ENCODE measurements at places on chromosomes 11 and 22.

- peak; percentile 91 for DNase-seq
These were observed at the start of gene CAVIN3 for GRCh38 chr11:6320411-6321155. CAVIN3 (minus strand) TSS chr11:6320501; CDS start chr11:6320476, 25 bp downstream.

GRCh38 chr11:128506356-128506755 lies 81.0 kb downstream of the ETS1 start:
- no peak for DNase-seq

GRCh38 chr22:44975427-44976262 lies 34.2 kb downstream of the PHF21B start:
- peak; percentile 85 for DNase-seq

DNA sequence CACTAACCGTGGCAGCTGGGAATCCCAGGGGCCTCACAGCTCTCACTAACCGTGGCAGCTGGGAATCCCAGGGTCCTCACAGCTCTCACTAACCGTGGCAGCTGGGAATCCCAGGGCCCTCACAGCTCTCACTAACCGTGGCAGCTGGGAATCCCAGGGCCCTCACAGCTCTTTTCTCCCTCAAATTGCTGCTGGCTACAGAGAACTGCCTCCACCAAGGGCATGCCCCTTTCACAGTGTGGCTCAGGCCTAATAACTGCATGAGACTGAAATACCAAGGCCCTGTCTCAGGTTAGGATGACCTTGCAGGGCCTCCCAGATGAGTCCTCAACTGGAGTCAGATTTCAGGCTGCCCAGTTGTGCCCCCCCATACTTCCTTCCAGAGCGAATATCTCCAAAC lies 35.1 kb upstream of the GGTLC2 start:
- DNase-seq: no peak

DNA sequence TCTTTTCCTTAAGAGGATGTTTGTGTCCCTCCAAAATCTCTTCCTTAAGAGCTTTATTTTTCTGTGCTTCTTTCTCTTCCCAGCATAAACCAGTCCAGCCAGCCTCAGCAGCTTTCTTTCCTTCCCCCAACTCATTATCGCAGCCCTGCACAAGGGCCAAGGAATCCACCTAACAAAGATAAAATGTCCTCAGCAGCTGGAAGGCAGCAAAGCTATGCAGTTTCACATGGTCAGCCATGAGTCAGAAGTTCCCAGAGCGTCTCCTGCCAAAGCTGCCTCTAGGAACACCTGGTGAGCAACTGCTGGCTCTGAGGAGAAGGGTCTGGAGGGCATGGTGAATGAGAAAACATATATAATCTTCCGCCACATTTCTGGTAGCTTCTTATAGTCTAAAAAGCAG lies 45.3 kb upstream of the HMGXB4 start:
- DNase-seq: no peak

GRCh38 chr11:61718621-61719302 lies 33.7 kb upstream of the MYRF start:
- peak; percentile 82 for DNase-seq

DNA sequence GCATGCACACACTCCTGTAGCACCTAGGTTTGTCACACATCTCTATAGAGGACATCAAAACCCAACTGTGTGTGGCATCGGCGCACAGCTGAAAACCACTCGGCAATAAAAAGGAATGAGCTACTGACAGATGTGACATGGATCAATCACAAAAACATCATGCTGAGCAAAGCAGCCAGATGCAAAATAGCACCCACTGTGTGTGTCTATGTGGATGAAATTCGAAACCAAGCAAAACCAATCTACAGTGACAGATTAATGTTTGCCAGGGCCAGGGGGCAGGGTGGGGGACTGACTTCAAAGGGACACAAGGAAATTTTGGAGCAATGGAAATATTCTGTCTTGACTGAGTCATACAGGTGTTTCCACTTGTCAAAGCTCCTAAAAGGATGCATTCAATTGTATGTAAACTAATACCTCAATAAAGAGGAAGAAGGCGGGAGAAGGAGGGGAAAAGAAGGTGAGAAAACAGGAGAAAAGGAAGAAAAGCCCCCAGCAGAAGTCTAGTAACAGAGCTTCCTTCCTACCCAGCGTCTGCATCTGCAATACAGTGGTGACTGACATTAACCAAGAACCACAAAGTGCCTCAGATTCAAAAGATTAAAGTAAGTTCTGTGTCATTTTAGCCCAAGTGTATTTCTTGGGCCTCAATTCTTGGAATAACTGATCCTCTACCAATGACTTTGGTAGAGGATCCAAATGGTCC lies 49.8 kb downstream of the PACSIN2 start:
- no peak for DNase-seq

GRCh38 chr11:128574576-128575011 lies 12.8 kb downstream of the ETS1 start:
- no peak for DNase-seq

GRCh38 chr11:70127653-70128434 lies 49.7 kb downstream of the ANO1 start:
- DNase-seq: no peak

- no peak for DNase-seq
These were observed 201.2 kb downstream of the PGR start for GRCh38 chr11:100928426-100928825.

DNA sequence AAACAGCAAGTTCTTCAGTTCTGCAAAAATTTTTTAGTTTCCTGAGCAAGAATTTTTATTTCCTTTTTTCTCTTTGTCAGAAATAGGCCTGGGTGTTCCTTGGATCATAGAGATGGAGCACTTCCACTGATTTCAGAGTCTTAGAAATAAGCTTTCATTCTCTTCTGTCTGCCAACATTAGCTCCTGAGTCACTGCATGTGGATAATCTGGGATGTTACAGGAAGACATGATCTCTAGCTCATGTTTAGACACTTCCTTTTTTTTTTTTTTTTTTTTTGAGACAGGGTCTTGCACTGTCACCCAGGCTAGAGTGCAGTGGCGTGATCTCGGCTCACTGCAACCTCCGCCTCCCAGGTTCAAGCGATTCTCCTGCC lies 13.2 kb upstream of the TMEM218 start:
- DNase-seq: no peak

DNA sequence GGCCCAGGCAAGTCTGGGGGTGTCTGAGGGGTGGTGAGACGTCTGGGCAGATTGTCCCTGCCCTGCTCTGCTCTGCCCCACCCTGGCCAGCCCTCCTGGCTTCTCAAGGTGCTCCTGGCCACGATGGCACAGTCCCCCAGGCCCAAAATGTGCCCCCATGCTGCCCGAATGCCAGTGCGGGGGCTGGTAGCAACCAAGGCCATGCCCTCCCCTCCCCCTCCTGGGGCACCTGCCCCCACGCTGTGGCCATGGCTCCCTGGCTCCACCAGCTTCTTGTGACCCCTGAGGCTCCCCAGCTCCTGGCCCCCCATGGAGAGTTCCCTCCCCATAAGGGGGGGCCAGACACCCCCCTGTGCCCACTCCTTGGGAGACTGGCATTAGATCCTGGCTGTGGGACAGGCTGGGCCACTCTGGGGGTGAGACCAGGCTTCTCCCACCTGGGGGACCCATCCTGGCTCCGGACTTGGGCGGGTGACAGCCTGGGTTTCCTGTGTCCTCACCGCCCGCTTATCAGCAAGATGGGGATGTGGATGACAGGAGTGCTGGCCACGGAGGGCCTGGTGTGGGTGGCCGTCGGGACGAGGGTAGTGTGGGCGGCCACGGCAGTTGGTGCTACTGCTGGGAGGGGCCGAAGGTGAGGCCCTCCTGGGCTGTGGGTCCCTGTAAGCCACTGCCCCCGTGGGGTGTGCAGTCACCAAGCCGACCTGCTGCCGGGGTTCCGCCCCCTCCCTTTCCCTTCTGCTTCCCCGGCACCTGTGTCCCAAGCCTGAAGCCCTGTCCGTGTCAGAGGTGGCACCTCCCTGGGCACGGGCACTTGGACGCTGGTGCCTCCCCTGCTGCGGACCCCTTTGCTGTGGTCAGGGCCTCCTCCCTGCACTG lies 15.9 kb upstream of the MUC6 start:
- DNase-seq: no peak

DNA sequence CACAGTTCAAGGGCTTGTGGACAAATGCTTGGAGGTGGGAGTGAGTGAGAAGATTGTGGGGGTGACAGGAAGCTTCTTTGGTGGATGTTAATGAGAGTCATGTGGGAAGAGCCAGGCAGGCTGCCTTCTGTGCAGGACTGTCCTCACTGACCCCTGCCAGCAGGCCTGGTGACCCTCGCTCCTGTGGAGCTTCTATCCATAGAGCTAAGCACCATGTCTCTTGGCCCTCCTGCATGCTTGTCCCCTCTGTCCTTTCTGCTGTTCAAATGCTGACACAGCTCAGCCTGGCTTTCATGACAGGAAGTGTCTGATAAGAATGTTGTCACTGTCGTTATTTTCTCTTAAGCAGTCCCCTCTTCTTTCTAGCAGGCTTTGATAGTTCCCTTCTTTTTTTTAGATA lies 37.6 kb downstream of the NAT10 start:
- no peak for DNase-seq

DNA sequence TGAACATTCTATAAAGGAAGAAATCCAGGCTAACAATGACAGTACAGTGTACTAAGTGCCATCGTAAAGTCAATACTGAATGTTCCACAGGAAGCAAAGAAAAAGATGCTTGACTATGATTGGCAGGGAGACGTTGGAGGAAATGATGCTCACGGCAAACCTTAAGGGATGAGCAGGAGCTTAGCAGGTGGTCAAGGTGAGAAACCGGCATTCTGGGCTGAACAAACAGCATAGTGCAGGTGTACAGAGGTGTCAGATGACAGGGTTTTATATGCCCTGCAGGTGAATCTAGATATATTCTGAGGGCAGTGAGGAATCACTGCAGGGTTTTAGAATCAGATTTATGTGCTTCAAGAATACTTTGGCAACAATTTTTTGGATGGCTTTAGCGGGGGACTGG lies 85.3 kb upstream of the HEPHL1 start:
- no peak for DNase-seq

- DNase-seq: peak; percentile 10
These were observed 47.8 kb downstream of the CD6 start for GRCh38 chr11:61019037-61019831.

- no peak for DNase-seq
These were observed 60.6 kb downstream of the PTPRJ start for GRCh38 chr11:48040830-48041444.

GRCh38 chr11:62832336-62833234 lies at the start of gene TEX54:
TEX54 (minus strand) TSS chr11:62832841.
- no peak for DNase-seq

- DNase-seq: no peak
These were observed 47.8 kb upstream of the ALX4 start for GRCh38 chr11:44357711-44358110.

DNA sequence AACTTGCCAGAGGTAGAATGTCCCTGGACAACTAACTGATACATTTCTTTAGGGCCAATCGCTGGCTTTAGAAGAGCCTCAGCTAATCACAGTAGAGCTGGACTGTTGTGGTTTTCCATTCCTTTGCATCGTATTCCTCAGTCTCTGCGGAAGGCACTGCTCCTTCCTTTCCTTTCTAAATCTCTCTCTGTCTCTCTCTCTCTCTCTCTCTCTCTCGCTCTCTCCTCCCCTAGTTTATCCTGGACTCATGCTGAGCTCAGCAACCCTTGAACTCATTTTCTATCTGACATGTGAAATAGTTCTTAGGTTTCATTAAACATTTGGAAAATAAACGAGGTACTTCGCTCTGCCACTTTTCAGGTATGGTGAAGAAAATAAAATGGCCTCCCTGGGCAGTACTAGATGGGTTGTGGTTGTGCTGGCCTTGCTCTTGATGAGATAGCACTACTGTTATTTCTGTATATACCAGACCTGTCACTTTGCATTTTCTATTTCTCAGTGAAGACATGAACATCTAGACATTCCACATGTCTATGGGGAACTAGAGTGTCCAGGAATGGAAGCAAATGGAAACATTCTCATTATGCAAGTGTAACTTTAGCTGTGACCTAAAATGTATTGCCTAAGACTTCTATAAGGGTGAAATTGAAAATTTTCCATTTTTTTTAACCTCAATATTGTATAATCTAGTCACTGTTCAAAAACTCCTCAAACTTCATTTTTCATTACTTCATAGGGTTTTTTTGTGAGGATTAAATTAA lies 12.0 kb upstream of the SESN3 start:
- no peak for DNase-seq

DNA sequence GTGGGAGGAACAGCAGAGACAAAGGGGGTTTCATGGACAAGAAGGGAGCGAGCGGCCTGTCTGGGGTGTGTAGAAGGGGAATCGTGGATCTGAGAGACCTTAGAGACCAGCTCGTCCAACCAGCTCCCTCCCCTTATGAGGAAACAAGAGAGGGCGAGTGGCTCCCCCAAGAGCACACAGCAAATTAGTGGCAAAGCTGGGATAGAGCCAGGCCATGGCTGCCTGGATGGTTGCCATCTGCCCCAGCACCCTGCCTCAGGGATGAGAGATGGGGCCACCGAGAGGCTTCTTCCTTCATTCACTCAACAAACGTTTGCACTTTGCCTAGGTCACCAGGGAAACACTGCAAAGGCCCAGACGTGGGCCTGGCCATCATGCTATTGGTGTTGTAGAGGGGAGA lies 4.1 kb downstream of the MAPK8IP1 start:
- no peak for DNase-seq

GRCh38 chr11:42674436-42674835 lies 637.4 kb upstream of the API5 start:
- DNase-seq: no peak

DNA sequence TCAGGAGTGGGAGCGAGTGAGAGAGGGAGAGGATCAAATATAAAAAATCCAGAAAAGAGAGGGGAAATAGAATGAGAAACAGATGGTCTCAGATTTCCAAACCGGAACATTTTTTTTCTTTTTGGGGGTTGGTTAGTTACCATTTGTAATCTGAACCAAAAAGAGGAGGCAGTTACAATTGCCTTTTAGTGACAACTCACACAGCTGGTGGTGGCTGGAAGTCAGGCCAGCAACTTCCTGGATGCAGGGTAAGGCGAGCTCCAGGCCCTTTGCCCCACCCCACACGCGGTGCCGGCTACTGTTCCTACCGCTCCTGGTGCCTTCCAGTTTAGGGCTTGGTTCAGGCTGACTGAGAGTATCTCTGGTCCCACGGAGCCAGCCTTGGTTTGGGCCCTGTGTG lies 21.0 kb upstream of the UBASH3B start:
- DNase-seq: peak; percentile 46

- peak; percentile 86 for DNase-seq
These were observed 1.1 kb downstream of the MTFP1 start for GRCh38 chr22:30426388-30427353.

DNA sequence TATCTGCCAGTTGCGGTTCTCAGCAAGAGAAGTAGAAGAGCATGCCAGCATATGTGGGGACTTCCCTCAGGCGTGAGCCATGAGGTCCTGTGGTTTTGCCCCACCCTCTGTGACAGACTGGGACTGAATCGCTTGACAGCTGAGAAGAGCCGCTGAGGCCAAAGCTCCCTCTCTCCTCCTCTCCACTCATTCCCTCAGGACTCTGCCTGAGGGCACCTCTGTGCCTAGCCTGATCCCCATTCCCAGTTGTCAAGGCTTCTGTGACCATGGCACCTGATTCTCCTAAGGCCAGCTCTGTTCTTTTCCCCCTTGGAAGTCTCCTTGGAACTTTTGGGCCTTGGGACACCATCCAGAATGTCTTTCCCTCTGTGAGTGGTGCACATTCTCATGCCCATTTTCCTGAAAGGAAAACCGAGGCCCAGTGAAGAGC lies 27.0 kb downstream of the ART5 start:
- DNase-seq: no peak

- peak; percentile 59 for DNase-seq
These were observed 10.8 kb downstream of the ST3GAL4 start for GRCh38 chr11:126366064-126366822.

All from left hindlimb (tissue), 1 donor.